Adrenal gland (tissue), 19 donors: ENCODE measurements at places on chromosomes 5 and 9. TPM values are rescaled to one million over a fixed set of nuclear protein-coding genes. Genes with fewer than 3 reads are reported as not detected.

DNA sequence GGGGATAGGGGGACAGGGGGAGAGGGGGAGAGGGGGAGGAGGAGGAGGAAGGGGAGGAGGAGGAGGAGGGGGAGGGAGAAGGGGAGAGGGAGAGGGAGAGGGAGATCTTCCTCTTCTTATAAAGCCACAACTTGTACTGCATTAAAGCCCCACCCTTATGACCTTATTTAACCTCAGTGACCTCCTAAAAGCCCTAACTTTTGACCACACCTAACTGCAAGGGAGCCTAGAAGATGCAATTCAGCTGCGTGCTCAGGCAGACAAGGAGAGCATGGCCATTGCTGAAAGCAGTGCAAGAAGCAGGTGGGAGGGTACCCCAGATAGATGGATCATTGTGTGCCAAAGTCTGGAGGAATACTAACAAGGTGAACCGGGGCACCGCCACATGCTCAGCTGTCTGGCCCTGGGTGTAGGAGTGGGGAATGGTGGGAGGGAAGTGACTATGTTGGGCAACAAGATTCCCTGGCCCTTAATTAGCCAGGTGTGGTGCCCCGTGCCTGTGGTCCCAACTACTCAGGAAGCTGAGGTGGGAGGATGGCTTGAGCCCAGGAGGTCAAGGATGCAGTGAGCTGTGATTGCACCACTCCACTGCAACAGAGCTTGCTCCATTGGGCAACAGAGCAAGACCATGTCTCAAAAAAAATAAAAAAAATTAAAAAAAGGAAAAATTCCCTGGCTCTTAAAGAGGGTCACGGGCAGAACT lies 125.4 kb upstream of the BOD1 start:
- no peak for DNase-seq

- no peak for DNase-seq
Observed at GRCh38 chr5:127431977-127432585, 85.4 kb upstream of the PRRC1 start.

GRCh38 chr5:158629591-158630312 lies 470.0 kb downstream of the EBF1 start:
- no peak for DNase-seq

DNA sequence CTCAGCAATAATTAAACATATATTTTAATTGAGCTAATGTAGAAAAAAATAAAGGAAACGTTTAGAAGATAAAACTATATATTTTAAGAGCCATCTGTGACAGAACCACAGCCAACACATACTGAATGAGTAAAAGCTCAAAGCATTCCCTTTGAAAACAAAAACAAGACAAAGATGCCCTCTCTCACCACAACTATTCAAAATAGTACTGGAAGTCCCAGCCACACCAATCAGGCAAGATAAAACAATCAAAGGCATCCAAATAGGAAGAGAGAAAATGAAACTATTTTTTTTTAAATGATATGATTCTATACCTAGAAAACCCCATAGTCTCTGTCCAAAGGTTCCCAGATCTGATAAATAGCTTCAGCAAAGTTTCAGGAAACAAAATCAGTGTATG lies 262.0 kb downstream of the HTR1A start:
- DNase-seq = no peak

DNA sequence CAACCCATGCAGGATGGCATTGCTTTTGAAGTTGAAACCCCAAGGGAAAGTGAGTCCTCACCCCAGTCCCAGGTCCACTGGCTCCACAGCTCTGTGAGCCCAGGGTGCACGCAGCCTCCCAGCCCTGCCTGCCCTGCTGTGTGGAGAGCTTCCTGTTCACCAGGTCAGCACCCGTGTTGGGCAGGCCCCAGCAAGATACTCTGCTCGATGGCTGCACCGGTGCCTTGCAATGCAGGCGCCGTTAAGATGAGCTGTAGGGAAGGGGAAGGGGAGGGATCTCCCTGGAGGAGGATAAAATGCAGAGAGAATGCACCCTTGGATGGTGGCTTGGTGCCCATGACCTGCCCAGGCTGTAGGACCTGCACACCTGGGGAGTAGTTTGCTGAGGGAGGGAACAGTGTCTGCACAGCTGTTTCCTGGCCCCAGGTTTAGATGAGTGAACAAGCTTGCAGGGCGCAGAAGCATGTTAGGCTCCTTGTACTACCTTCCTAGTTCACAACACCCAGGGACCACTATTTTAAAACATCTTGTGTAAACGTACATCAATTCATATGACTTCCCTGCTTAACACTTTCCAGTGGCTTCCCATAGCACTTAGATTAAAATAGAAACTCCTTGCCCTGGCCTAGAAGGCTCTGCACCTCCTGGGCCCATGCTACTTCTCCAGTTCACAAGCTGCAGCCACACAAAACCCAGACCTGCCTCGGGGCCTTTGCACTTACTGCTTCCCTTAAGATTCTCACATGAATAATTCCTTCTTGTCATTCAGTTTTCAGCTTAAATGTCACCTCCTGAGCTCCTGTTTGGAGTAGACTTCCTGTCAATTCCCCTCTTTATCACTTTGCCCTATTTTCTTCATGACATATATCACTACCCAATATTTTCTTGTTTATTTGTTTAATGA lies 19.6 kb downstream of the FAT2 start:
- no peak for DNase-seq

- no peak for DNase-seq
Observed at GRCh38 chr5:45042283-45042682, 233.5 kb downstream of the MRPS30 start.

- peak; percentile 57 for DNase-seq
Observed at GRCh38 chr9:104826079-104826775, 62.3 kb downstream of the NIPSNAP3B start.

DNA sequence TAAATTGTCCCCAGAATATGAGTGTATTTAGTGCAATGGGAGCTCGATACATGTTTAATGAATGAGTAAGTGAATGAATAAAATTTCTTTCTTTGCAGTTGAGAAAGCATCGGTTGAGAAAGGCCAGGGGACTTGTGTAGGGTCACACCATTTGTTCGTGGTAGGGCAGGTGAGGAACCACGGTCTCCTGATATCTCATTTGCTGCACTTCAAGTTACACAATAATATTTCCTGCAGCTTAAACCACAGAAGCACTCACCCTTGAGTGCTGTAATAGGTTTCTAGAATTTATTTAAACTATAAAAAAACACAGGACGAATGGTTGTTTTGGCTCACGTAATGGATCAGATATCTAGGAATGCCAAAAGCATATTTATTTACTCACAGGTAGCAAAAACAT lies 429.8 kb downstream of the SPATA31D1 start:
- DNase-seq = no peak

DNA sequence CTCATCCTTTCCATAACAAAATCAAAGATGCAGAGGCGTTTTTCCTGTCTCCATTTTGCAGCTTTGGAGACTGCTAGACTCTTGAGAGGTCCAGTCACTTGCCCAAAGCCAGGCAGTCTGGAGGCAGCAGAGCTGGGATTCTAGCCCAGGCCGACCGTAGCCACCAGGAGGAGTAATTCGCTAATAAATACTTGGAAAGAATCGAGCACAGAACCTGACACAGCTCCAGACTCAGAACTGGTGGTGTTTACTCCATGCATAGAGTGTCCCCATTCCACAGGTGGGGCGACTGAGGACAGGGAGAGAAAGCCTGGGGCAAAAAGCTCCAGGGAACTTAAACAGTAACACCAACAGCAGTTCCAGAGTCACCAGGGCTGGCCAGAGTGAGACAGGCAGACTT lies 10.7 kb upstream of the CERCAM start:
- no peak for DNase-seq

DNA sequence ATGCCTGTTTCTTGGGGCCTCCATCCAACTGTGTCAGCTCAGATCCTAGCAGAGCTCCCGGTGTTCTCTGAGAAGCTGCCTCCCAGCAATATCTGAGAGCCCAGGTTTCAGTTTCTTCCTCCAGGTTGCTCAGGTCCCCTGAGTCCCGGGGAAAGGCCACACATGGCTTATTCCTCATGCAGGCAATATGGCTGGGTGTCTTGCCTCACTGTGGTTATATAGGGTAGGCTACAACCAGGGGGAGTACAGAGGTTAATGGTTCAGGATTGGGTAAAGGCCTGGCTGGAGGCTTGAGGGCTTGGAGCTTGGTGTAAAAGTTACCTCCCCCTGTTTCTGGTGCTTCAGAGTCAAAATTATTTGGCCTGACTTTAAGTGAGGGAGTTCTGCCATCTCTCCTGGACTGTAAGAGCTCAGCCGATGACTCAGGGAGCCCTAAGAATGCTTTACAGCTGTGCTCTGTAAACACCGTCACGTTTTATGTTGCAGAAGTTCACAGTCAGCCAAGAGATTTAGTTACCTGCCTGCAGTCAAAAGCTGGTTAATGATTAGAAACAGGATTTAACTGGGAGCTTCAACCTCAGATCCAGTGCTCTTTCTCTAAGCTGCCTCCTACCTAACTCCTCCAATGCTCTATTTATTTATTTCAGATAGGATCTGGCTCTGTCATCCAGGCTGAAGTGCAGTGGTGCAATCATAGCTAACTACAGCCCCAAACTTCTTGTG lies 24.3 kb upstream of the UBAP2 start:
- no peak for DNase-seq

DNA sequence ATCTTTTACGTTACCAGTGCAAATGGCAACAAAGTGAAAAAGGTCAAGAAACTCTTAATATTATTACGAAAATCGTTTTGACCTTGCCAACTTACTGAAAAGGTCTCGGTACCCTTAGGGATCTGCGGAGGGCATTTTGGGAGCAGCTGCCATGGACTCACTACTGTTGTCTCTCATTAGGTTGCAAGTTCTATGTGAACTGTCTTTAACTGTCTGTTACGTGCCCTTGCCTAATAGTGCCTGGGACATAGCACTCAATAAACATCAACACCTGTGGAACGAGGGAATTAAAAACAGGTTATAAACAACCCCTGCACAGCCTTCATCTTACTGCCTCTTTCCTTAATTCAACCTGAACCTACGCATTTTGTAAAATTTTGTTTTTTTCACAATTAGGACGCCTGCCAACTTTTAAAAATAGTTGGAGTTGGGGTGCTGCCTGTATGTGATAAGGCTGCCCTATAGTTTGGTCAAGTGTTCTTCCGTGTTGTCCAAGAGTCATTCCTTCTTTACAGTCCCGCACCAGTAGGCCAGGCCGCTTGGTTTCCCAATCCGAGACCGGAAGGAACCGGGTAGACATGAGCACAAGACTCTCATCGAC lies 527 bp upstream of the SREK1 start:
- DNase-seq = no peak

GRCh38 chr5:146009020-146009419 lies 72.6 kb downstream of the SH3RF2 start:
- DNase-seq = no peak

DNA sequence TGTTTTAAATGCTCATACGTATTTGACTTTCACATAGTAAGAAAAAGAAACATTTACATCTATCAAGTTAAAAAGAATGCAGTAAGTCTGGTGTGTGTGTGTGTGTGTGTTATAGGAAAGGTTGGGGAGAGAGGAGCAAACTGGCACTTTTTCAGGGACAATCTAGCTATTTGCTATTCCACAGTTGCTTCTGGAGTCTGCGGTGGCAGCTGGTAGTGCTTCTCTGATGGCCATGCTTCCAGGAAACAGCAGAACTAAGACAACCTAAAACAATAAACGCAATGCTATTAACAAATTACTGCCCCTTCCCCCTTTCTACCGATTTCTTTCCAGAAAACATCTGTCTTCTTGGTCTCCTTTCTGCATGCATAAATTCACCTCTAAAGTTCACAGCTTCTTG lies 70.0 kb upstream of the CDH10 start:
- DNase-seq = no peak

DNA sequence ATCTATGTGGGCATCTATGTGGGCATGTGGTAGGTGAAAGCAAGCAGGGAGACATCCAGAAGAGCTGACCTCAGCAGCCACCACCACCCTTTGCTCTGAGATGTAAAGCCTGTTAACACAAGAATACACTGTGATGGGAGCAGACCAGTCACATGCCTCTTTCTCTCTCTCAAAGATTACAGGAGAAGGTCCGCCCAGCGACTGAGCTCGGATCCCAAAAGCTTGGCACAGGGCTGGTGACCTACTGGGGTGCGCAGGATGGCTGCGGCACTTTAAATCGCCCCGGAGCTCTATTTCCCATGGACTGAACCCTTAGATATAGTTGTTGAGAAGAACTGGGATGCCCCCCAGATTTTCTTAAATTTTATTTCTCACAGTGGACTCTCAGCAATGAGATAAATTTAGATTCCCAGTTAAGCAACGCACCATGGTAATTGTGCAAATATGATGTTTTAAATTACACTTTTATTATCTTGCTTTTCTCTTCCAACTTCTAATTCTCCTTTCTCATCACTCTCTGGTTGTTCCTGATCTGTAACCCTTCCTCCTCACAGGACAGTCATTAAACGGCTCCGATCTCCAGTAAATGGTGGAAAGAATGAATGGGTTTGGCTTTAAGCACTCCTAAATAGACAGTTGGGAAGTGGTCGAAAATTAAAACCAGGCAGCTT lies 37.7 kb upstream of the ICE1 start:
- no peak for DNase-seq

GRCh38 chr9:20823051-20823450 lies 139.0 kb downstream of the FOCAD start:
- DNase-seq = no peak

DNA sequence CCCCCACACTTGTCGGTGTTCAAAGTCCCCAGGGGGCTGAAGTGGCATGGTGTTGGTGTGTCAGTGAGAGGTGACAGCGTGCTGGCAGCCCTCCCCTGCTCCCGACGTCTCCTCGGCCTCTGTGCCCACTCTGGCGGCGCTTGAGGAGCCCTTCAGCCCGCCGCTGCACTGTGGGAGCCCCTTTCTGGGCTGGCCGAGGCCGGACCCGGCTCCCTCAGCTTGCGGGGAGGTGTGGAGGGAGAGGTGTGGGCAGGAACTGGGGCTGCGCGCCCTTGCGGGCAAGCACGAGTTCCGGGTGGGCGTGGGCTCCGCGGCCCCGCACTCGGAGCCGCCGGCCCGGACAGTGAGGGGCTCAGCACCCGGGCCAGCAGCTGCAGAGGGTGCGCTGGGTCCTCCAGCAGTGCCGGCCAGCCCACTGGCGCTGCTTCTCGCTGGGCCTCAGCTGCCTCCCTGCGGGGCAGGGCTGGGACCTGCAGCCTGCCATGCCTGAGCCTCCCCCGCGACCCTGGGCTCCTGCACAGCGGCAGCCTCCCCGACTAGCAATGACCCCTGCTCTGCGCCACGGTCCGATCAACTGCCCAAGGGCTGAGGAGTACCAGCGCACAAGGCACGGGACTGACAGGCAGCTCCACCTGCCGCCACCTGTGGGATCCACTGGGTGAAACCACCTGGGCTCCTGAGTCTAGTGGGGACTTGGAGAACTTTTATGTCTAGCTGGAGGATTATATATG lies 224.1 kb upstream of the RIOK2 start:
- no peak for DNase-seq

GRCh38 chr5:159566832-159567231 lies 236.5 kb upstream of the IL12B start:
- no peak for DNase-seq

FAM193B gene
- polyA plus RNA-seq = 249 TPM

ANXA2R gene
- 5.2 TPM for polyA plus RNA-seq

ANKRD18B gene
- polyA plus RNA-seq = not detected

CENPP gene
- 2.2 TPM for polyA plus RNA-seq

PLAC8L1 gene
- polyA plus RNA-seq = 1.2 TPM
